T47D (cell line): ENCODE measurements at places on chromosomes 3 and 15.

GRCh38 chr3:52277071-52277964 lies 1.1 kb downstream of the WDR82 start:
- DNase-seq, result no peak

DNA sequence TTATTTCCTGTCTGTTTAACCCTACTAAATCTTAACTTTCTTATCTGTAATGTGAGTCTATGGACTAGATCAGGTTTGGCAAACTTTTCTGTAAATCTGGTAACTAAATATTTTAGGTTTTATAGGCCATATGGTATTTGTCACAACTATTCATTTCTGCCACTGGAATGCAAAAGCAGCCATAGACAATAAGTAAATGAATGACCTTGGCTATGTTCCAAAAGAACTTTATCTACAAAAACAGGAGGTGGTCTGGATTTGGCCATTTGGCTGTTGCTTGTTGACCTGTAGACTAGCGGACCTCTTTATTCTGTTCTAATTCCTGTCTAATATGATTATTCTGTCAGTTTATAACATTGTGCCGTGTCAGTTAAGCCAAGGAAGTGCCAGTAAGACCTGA lies 314.2 kb downstream of the LPP start:
- DNase-seq, result no peak

DNA sequence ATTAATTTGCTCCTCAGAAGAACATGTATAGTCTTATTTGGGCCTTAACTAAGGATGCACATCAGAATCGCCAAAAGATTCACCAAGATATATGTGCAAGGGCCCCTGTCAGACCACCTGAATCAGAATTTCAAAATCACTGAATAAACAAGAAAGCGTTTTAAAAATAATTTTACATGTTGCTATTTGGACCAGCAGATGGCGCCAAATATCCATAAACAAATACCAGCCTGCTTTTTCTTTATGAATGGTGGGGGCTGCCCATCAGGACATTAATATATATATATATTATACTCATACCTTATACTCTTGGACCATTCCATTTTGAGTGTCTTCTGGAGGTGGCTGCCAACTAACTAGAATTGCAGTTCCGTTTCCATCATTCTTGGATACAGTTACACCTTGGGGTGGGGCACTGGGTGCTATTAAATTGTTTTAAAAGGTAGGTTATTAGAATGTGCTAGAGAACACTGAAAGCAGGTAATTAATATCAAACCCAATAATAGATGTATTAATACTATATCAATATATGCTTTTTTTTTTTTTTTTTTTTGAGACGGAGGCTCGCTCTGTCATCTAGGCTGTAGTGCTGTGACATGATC lies 1108.3 kb downstream of the ROBO1 start:
- DNase-seq, result no peak

- no peak for DNase-seq
Observed at GRCh38 chr15:41203395-41203794, 27.2 kb downstream of the EXD1 start.

GRCh38 chr3:60225848-60226247 lies 1025.4 kb downstream of the FHIT start:
- DNase-seq, result no peak

GRCh38 chr3:169044331-169045113 lies 619.0 kb downstream of the MECOM start:
- no peak for DNase-seq

DNA sequence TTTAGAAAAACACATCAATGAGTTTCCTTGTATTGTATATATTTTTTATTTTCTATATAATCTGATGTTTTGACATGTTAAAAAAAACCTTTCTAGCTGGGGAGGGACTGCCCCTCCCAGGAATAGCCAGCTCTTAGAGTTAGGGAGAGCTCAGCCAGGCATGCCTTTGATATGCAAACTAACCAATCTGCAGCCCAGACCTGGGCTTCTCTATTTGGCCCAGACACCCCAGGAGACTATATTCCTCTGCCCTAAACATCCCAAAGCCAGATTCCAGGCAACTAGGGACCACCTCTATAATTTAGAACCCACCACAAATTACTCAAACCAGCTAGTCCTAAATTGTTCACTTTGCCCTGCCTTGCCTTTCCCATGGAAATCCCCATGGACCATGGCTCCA lies 390.9 kb upstream of the ADAMTS9 start:
- DNase-seq, result no peak

GRCh38 chr3:107818025-107818424 lies 272.8 kb downstream of the CD47 start:
- DNase-seq, result no peak

DNA sequence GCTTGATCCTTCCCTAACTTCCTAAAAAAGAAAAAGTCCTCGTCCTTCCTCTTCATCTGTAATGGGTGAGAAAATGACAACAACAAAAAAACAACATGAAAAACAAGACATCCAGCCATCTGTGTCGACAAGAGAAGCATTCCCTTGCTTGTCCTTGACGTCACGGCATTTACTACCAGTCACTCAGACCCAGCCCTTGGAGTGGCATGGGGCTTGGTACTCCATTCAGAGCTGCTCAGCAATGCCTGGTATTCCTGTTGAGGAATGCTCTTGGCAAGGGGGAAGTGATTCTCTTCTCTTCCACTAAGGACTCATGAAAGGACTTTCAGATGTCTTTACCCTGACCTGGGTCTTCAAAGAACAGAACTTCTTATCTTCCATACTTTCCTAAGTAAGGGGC lies 339.7 kb upstream of the RASGRP1 start:
- no peak for DNase-seq

DNA sequence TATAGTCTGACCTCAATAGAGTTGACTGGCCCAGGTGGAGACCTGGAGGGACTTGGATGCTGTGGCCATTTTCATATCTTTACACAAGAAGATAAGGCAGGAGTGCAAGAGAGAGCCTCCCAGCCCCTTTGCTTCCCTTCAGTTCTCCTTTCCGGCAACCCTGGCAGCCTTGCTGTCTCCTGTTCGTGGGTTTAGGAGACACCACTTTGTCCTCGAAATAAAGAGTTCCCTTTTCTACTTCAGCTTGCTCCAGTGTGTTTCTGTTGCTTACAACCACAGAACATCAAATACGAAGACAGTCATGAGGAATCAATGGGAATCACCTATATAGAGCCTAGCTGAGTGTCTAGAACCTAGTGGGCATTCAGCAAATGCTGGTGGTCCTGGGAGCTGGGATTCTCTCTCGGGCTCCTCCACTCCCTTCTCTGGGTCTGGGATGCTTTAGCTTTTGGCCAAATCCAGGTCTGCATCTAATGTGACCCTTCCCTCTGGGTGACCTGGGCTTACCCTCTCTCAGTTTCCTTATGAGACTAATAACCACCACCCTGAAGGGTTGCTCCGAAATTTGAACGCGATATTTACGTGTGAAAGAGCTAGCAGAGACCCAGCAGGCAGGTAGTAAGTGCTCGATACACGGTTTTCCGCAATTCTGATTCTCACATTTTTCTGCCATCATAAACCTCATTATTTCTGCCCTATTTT lies 44.5 kb downstream of the PCSK6 start:
- no peak for DNase-seq

GRCh38 chr3:133152056-133152455 lies 113.9 kb downstream of the TMEM108 start:
- no peak for DNase-seq

GRCh38 chr3:15043408-15044171 lies 21.5 kb downstream of the MRPS25 start:
- DNase-seq, result no peak

- DNase-seq, result no peak
Observed at GRCh38 chr3:129030611-129031010, 29.5 kb downstream of the EFCC1 start.

- DNase-seq, result no peak
Observed at GRCh38 chr3:9347887-9348286, 15.0 kb upstream of the THUMPD3 start.

DNA sequence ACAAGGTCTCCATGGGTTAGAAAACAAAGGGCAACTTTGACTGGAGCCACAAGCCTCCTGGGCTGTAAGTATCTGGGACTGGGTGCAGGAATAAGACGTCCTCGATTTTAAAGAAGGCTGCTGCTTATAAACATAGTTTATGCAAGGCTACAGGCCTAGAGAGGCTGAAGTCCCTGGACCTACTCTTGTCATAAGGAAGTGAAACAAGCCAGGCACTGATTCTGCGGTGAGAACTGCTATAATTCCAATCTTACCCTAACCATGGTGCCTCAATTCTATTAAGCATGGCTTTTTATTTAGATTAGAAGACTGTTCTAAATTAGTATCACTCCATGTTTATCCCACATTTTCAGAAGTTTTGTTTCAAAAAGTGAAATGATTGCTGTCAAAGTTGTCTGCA lies 777.6 kb downstream of the PLOD2 start:
- no peak for DNase-seq

GRCh38 chr15:81239190-81239589 lies 42.5 kb downstream of the IL16 start:
- no peak for DNase-seq

- no peak for DNase-seq
Observed at GRCh38 chr15:23039917-23040281, 530 bp upstream of the TUBGCP5 start.

GRCh38 chr3:8421267-8421666 lies 80.4 kb upstream of the LMCD1 start:
- DNase-seq, result peak; percentile 47

- DNase-seq, result no peak
Observed at GRCh38 chr3:170712336-170712735, 126.5 kb upstream of the SLC7A14 start.

DNA sequence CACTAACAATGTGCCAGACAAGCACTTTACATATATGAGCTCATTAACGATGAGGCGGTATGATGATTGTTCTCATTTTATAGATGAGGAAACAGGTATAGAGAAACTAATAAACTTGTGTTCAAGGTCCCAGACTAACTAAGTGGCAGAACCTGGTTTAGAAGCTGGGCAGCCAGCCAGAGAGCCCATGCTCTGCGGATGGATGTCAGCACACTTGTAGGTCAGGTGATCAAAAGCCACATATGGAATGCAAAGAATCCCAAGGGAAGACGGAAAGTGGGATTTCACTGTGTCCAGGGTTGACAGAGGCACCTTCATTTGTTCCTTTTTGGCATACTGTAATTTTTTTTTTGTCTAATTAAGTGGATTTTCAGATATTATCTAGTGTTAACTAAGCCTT lies 103.7 kb downstream of the EFL1 start:
- DNase-seq, result no peak

- no peak for DNase-seq
Observed at GRCh38 chr15:63314409-63314808, 37.0 kb downstream of the APH1B start.

- DNase-seq, result no peak
Observed at GRCh38 chr3:192165552-192165951, 561.8 kb downstream of the FGF12 start.

DNA sequence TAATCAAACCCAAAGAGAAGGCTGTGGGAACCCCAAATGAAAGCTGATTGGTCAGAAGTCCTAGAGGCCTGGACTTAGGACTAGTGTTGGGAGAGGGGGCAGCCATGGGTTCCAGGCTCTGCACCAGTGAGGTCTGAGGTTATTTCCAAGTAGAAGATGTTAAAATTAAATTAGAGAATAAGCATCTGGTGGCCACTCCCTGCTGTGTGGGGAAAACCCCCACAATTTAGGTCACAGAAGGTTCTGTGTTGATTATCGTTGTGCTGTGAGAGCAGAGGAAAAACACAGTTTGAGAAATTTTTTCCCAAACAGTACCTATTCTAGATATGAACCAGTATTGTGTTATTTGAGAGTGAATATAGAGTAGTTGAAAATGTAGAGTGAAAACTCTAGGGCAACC lies 53.9 kb upstream of the NSMCE3 start:
- no peak for DNase-seq

DNA sequence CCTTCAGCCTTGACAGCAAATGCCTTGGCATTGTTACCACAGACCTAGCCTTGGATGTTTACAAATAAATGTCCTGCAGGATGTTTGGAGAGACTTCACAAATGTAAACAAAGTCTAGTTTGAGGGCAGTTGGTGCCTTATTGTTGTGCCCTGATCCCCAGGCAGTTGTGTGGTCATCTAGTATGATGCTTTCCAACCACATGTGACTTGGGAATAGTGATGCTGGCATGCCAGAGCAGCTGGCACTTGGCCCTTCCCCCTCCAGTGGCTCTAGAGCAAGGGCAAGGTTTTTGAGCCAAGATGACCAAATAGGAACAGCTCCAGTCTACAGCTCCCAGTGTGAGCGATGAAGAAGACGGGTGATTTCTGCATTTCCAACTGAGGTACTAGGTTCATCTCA lies 258.2 kb downstream of the ADAMTS17 start:
- no peak for DNase-seq

DNA sequence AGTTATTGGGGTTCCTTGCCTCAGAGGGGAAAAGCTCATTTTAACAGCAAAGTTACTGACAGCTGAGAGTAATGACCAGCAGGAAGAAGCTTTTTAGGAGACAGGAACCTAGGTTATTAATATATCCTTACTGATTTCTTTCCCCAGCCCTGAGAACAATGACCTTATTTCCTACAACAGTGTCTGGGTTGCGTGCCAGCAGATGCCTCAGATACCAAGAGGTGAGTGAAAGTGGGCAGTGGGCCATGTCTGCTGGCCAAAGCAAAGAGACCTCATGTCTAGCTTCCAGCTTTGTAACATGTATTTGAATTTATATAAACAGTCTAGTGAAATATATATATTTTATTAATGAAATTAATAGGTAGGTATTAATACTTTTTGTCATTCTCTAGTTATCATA lies 5.0 kb downstream of the CCNDBP1 start:
- DNase-seq, result peak; percentile 21

DNA sequence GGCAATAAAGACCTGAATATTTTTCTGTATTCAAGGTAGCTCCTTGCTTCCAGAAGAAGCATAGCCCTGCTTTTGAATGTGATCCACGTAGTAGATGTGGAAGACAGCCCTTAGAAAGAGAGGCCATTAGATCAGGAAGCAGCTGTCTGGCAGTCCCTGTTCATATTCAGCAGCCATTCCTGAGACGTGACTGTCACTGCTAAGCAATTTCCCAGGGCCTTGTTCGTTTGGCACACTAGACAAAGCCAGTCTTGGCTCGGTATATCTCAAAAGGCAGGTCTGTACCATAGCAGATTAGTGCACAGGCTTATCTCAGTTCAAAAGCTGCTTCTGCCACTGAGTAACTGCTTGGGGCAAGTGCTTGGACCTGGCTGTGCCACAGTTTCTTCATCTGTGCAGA lies 287.8 kb upstream of the MCTP2 start:
- DNase-seq, result no peak

GRCh38 chr3:72818092-72818773 lies 30.0 kb downstream of the SHQ1 start:
- no peak for DNase-seq

DNA sequence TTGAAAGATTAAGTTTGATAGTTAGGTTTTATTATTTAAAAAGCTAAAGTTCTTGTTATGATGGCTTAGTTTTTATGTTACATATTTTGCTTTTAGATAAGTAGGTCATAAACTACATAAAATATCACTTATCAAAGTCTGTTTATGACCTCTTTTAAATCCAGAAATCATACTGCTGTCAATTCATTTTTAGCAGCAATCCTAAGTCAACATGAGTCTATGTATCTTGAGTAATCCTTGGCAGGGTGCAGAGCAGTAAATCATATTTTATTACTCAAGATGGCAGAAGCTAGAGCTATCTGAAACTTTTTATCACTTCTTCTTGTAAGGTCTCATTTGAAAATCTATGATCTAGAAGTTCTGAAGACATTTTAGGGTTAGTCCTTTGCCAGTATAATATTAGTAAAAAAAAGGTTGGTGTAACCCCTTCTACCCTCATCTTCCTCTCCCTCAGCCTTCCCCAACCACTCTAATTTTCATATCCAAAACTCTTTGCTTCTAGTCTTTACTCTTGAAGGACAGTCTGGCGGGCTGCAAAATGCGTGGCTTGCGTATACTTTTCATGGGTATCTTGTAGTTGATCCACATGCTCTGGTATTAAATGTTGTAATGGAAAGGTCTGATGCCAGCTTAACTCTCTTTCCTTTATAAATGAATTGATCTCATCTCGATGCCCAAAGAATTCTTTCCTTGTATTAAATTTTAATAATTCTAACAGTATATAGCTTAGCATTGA lies 134.0 kb upstream of the THRB start:
- DNase-seq, result no peak
